ENCODE measurements at places on chromosomes 1 and 21. TPM values are rescaled to one million over a fixed set of nuclear protein-coding genes. Genes with fewer than 3 reads are reported as not detected.

SPOCD1 gene
- 3.1 TPM for polyA plus RNA-seq

DNA sequence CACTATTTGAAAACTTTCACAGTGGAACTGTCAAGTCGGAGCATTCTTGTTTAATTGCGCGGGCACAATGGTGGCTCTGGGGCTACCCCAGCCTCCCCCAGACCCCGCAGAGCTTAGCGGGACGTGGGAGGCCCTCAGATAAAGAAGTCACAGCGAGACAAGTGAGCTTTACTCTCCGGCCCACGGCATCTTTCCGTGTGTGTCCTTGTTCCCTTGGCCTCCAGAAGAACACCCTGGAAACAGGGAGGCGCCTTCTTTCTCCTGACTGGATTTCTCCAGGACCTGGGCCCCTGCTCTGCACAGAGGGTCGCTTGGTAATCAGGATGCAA, 382.8 kb downstream of the RRAGC start:
- peaks cover 4% of the 10 kb centered on the region for H3K4me1 ChIP-seq
- no peaks in the 10 kb centered on the region for H3K36me3 ChIP-seq
- peak overlapping the region; percentile 32 for H3K4me3 ChIP-seq

- no peak for DNase-seq
- H3K36me3 ChIP-seq, result peaks cover 10% of the 10 kb centered on the region
- H3K4me1 ChIP-seq, result peaks cover 66% of the 10 kb centered on the region
- peak overlapping the region; percentile 26 for H3K4me3 ChIP-seq
- peak overlapping the region; percentile 68 for H3K27ac ChIP-seq
- H3K27me3 ChIP-seq, result no peaks in the 10 kb centered on the region
Observed at GRCh38 chr1:153615406-153615805, 719 bp downstream of the S100A14 start.

ZYG11A gene
- polyA plus RNA-seq, result 0.23 TPM

OR2W3 gene
- polyA plus RNA-seq, result not detected

DNA sequence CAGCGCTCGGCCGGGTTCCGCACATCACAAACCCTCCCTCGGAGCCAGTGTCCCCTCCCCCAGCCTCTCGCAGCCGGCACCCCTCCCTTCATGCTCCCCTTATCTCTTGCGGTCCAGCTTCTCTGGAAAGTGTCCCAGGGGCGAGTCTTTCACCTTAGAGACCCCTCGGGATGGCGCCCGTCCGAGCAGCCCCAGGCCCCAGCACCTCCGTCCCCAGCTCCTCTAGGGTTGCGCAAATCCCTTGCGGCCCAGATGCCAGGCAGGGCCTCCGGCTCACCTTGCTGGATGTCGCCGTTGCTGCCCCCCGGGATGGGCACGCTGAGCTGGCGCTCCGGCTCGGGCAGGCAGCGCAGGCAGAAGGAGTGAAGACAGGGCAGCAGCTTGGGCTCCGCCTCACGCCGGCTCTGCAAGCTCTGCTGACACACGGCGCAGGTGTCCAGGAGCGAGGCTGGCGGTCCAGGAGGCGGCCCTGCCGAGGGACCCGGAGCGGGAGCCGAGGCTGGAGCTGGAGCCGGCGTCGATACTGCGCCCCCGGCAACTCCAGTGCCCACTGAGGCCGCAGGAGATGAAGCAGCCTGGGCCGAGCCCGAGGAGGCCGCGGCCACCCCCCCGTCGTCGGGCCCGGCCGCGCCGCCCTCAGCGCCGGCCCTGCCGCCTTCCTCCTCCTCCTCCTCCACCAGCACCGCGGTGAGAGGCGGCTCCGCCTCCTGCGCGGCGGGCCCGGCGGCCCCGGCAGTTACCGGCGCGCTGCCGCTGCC, 550 bp downstream of the TRIM33 start:
- H3K4me1 ChIP-seq, result peaks cover 57% of the 10 kb centered on the region
- peak overlapping the region; percentile 97 for H3K4me3 ChIP-seq
- DNase-seq, result peak; percentile 70

FALEC gene
- polyA plus RNA-seq, result 0.93 TPM

DNA sequence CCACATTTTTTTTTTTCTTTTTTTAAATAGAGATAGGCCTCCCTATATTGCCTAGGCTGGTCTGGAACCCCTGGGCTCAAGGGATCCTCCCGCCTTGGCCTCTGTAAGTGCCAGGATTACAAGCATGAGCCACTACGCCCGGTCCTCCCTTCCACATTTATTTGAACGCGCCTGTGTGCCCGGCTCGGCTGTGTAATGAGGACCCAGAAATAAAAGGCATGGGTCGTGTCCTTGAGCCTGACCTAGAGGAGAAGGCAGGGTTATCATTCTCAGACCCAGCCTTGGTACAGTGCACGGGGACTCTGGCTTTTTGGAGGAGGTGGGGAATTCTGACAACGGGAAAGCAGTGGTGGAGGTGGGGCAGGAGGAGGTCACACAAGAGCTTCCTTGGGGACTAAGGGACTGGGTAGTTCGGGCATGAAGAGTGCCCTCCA, 841 bp downstream of the CENPF start:
- peak overlapping the region; percentile 96 for H3K4me3 ChIP-seq
- peaks cover 7% of the 10 kb centered on the region for H3K4me1 ChIP-seq
- H3K27ac ChIP-seq, result no peak overlapping the region
- H3K27me3 ChIP-seq, result no peaks in the 10 kb centered on the region
- DNase-seq, result no peak

- no peaks in the 10 kb centered on the region for H3K27me3 ChIP-seq
- H3K36me3 ChIP-seq, result no peaks in the 10 kb centered on the region
- H3K27ac ChIP-seq, result no peak overlapping the region
- DNase-seq, result no peak
Observed at GRCh38 chr1:174940646-174941175, 59.0 kb upstream of the CACYBP start.

DNA sequence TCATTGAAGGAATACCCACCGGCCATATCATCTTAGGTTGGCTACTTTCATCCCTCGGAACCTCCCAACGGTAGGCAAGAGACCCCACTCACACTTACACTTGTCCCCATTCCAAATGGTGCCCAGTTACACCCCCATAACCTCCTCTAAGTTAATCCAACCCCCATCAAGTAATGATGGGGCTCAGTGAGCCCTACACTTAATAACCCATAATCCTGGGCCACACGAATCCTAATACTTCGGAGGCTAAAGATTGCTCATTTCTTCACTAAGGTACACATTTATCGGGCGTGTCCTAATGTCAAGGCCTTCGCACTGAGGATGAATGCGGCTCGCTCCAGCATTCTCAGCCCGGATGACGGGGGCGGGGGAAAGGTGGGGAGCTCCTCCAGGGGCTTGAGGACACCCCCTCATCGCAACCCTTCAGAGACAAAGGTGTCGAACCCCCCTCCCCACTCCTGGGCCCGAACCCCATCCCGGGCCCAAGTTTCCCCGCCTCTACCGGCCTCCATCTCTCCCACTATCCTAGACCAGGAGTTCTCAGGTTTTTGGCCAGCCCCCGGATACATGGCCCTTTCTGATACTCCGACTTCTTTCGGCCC, 435 bp downstream of the ILF2 start:
- no peak for DNase-seq
- peak overlapping the region; percentile 91 for H3K4me3 ChIP-seq
- peak overlapping the region; percentile 91 for H3K27ac ChIP-seq
- peaks cover 42% of the 10 kb centered on the region for H3K36me3 ChIP-seq
- no peaks in the 10 kb centered on the region for H3K27me3 ChIP-seq
- peaks cover 33% of the 10 kb centered on the region for H3K4me1 ChIP-seq

GRCh38 chr1:186894415-186894814, 65.7 kb downstream of the PLA2G4A start:
- H3K27ac ChIP-seq, result no peak overlapping the region
- H3K4me3 ChIP-seq, result no peak overlapping the region
- DNase-seq, result no peak
- no peaks in the 10 kb centered on the region for H3K4me1 ChIP-seq

DNA sequence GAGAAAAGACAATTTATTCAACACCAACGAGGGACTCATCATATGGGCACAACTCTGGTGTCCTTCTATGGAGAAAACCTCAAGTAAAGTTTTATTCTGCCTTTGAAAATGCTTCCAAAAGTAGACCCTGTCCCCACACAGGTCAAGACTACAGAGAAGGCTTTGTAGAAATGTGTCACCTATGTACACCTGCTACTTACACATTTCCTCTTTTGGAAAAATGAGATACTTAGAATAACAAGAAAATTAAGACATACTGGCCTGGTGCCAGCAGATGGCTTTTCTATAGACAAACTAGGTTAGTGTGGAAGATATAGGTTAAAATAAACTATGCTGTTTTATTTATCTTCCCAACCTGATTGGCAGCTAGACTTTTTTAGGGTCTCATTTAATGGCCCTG, 13.6 kb downstream of the POGK start:
- H3K27me3 ChIP-seq, result no peaks in the 10 kb centered on the region
- peaks cover 15% of the 10 kb centered on the region for H3K4me1 ChIP-seq
- H3K36me3 ChIP-seq, result peaks cover 99% of the 10 kb centered on the region
- H3K27ac ChIP-seq, result no peak overlapping the region

- no peak overlapping the region for H3K4me3 ChIP-seq
- H3K27ac ChIP-seq, result no peak overlapping the region
Observed at GRCh38 chr21:25188677-25189079, 418.6 kb downstream of the MRPL39 start.

DNA sequence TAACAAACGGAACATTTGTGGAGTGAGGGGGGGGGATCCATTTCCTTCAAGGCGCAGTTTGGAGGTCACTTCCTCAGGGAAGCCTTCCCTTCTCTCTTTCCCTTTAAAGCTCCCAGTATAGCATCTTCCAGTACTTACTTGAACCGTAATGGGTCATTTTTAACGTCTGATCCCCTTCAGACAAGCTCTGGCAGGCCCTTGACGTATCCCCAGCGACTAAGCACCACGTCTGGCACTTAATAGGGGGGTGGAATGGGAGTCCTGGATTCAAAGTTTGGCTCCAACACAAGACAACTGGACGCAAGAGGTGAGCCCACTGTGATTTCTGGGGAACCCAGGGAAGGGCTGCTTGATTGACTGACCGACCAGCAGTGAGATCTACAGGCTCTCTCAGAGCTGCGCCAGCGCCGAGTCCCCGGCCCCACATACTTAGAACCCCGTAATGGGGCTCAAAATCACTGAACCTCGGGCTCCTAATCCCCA, 441 bp downstream of the YARS1 start:
- H3K36me3 ChIP-seq, result no peaks in the 10 kb centered on the region
- H3K4me1 ChIP-seq, result peaks cover 36% of the 10 kb centered on the region
- H3K4me3 ChIP-seq, result peak overlapping the region; percentile 74
- peak overlapping the region; percentile 97 for H3K27ac ChIP-seq
- no peaks in the 10 kb centered on the region for H3K27me3 ChIP-seq

- H3K4me1 ChIP-seq, result no peaks in the 10 kb centered on the region
- DNase-seq, result no peak
- no peaks in the 10 kb centered on the region for H3K27me3 ChIP-seq
- H3K4me3 ChIP-seq, result no peak overlapping the region
- peaks cover 50% of the 10 kb centered on the region for H3K36me3 ChIP-seq
- peak overlapping the region; percentile 52 for H3K27ac ChIP-seq
Observed at GRCh38 chr1:53075206-53075605, 13.2 kb downstream of the PODN start.

DNA sequence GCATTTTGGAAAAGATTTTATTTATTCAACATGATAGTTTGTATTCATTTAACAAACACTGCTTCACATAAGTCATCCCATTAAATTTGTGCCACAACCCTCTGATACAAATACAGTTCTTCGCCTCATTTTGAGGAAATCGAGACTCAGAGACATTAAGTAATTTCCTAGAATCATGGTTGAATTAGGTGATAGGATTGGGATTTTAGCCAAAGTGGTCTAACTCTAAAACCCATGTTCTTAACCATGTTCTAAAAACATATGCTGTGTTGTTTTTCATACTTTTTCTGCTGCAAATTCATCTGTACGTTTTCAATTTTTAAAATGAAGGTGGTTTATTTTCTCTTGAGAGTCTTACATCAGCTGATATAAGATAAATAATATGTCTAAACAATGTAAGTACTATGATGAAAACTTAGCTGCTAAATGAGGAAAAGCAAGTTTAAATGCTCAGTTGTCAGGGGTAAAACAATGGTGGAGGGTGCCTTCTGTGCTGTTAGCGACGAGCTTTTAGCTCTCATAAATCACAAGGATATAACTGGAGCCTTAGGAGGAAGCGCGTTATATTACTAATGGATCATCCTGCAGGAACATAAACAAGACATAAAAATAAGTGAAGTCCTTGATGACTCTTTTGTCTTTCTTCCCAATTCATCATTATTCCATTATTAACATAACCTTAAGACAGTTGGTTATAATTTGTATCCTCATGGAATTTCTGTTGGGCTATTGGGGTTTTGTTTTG, 97.7 kb downstream of the CACHD1 start:
- no peaks in the 10 kb centered on the region for H3K27me3 ChIP-seq
- DNase-seq, result no peak
- H3K27ac ChIP-seq, result no peak overlapping the region
- H3K4me3 ChIP-seq, result no peak overlapping the region
- H3K4me1 ChIP-seq, result peaks cover 21% of the 10 kb centered on the region

DNA sequence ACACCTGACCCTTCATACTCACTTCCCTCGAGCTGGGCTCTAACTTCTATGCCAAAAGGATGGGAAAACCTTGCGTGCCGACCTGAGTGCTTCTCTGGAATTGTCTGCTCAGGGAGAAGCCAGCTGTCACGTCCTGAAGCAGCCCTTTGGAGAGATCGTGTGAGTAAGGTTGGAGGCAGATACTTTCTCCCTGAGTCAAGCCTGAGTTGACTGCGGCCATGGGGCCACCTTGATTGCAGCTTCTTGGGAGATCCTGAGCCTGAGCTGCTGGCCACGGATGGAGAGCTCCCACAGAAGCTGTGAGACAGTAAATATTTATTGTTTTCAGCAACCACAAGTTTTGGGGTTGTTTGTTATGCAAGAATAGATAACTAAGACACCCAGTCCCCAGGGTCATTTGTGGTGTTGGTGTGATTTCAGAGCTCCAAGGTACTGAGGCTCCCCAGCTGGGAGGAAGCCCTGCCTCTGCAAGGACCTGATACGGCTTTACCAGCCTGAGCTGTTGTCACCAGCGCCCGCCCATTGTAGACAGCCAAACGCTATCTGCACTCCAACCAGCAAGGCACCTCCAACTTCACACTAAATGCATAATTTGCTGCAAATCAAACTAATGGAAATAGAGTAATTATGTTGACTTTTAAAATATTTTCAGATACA, 531.6 kb downstream of the PTPRU start:
- no peak overlapping the region for H3K27ac ChIP-seq
- DNase-seq, result no peak
- H3K27me3 ChIP-seq, result peaks cover 26% of the 10 kb centered on the region
- no peaks in the 10 kb centered on the region for H3K36me3 ChIP-seq
- H3K4me1 ChIP-seq, result no peaks in the 10 kb centered on the region
- H3K4me3 ChIP-seq, result no peak overlapping the region

GRCh38 chr1:50852889-50853288, 107.2 kb downstream of the FAF1 start:
- no peaks in the 10 kb centered on the region for H3K4me1 ChIP-seq
- no peak overlapping the region for H3K4me3 ChIP-seq
- H3K36me3 ChIP-seq, result no peaks in the 10 kb centered on the region
- no peak for DNase-seq
- no peak overlapping the region for H3K27ac ChIP-seq

ITPKB gene
- polyA plus RNA-seq, result 4.4 TPM

GRCh38 chr1:211605603-211606331, 26.8 kb upstream of the SLC30A1 start:
- H3K36me3 ChIP-seq, result no peaks in the 10 kb centered on the region
- DNase-seq, result no peak
- no peak overlapping the region for H3K4me3 ChIP-seq
- H3K27me3 ChIP-seq, result no peaks in the 10 kb centered on the region

- peak; percentile 24 for DNase-seq
- H3K27ac ChIP-seq, result no peak overlapping the region
- H3K4me1 ChIP-seq, result no peaks in the 10 kb centered on the region
- no peaks in the 10 kb centered on the region for H3K27me3 ChIP-seq
Observed at GRCh38 chr1:41599912-41600311, 115.4 kb upstream of the EDN2 start.

ANGPTL1 gene
- 1.7 TPM for polyA plus RNA-seq

All from stomach (tissue), 19 donors.